ENCODE measurements at places on chromosomes 13 and 19.

DNA sequence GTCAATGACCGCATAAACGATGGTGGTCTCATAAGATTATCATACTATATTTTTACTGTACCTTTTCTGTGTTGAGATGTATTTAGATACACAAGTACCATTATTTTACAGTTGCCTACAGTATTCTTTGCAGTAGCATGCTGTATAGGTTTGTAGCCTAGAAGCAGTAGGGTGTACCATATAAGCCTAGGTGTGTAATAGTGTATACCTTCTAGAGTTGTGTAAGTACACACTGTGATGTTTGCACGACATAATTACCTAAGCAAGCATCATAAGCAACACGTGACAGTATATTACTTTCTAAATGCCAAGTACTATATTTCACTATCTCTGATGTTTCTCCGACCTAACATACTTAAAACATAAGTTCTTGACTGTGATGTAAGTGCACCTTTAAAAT is 2.7 kb downstream of the LPAR6 start:
- DNase-seq = no peak

- DNase-seq = no peak
These were observed 6.9 kb upstream of the OVOL3 start for GRCh38 chr19:36103842-36104552.

DNA sequence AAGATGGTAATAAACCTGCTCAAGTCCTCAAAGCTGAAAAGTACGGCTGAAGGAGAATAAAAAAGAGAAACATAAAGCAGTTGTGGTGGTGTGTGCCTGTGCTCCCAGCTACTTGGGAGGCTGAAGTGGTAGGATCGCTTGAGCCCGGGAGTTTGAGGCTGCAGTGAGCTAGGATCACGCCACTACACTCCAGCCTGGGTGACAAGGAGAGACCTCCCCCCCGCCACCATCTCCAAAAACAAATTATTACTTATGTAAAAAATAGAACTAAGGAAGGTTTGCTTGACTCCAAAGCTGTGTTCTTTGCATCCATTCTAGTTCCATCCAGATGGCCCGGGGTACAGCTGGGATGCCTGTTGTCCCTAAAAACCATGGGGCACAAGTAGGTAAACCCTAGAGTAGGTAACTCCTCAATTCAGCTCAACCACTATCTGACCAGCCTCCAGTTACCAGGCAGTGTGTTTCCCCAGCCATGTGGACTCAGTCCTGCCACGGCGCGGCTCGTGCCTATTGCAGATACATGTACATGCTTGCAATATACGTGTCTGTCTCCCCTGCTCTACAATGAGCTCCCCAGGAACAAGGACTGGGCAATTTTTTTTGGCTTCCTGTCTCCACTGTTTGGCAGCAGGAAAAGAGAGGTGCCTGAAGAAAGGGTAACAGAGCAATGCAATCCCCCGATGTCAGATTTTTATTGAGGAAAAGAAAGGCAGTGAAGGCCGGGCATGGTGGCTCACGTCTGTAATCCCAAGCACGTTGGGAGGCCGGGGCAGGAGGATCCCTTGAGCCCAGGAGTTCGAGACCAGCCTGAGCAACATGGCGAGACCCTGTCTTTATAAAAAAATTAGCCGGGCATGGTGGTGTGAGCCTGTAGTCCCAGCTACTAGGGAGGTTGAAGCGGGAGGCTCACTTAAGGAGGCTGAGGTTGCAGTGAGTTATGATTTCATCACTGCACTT is 101.3 kb downstream of the GNG7 start:
- DNase-seq = no peak

- DNase-seq = no peak
These were observed 27.4 kb upstream of the TIMM44 start for GRCh38 chr19:7970716-7971448.

- DNase-seq = no peak
These were observed 194.7 kb downstream of the B3GLCT start for GRCh38 chr13:31394506-31394905.

GRCh38 chr13:96252903-96253302 is 163.0 kb downstream of the HS6ST3 start:
- DNase-seq = no peak

DNA sequence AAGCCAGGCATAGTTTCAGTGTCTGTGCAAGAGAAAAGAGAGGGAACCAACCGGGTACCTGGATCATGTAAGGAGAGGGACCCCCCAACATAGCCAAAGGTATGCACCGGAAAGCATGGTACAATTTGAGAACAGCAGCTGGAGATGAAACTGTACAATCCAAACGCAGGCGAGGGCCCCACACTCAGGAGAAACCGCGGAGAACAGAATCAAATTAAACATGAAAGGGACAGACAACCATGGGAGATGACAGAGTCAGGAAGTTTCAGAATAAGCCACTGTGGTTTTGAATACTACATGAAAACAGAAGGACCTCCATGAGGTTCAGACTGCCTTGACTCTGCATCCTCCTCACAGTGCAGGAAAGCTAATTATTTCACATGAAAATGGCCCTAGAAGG is 62.9 kb upstream of the SPATA13 start:
- DNase-seq = no peak

DNA sequence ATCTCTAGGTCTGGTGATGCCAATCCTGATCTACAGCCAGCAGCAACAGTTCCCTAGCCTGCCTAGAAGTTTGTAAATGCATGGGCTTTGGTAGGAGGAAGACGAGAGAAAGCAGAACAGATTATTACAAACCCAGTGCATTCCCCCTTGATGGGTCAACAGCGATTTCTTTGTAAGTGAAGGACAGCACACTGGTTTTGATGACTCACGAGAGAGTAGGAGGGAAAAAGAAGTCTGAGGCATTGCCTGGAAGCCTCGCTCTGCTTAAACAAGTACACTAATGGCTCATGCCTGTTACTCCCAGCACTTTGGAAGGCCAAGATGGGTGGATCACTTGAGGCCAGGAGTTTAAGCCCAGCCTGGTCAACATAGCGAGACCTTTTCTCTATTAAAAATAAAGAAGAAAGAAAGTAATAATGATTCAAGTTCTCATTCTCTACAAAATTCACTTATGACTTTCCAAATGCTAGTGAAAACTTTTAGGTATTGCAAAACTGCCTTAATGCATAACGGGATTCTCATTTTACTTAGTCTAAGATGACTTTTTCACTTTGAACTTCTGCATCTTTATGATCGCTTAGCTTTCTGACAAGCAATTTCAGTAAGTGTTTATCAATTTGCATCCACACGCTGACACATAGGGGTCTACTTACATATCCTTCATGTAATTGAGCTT is 47.7 kb upstream of the USPL1 start:
- DNase-seq = no peak

GRCh38 chr19:51372649-51373504 is at the start of gene NKG7:
Gene NKG7, minus strand, starts transcription at chr19:51372654. Its CDS starts 119 bp downstream, at chr19:51372535.
- DNase-seq = no peak

DNA sequence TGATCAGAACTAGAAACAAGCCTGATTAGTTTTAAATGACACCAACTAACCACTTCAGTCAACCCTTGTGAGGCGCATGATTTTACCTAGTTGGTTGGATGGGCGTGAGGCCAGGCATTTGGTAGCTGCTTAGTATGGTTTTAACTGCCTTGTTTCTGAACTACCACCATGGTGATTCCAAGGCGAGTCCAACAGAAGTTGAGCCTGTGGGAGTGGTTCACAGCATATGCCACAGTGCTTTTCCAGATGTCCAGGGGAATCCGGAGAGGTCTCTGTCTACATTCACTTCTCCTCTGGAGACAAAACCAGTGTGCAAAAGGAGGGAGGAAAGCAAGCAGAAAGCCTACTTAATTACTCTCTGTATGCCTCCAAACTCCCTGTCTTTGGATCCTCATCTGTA is 524.1 kb downstream of the GPC6 start:
- no peak for DNase-seq

- DNase-seq = no peak
These were observed 29.0 kb downstream of the ARID3A start for GRCh38 chr19:954672-955494.

GRCh38 chr19:44623080-44623479 is 9.7 kb downstream of the IGSF23 start:
- DNase-seq = no peak

- DNase-seq = no peak
These were observed 1.9 kb downstream of the COX6B2 start for GRCh38 chr19:55352549-55353145.

- DNase-seq = no peak
These were observed 23.2 kb upstream of the EEF1AKMT1 start for GRCh38 chr13:20796791-20797508.

GRCh38 chr19:2045501-2046045 is 5.5 kb downstream of the MKNK2 start:
- DNase-seq = no peak

- DNase-seq = no peak
These were observed 52.2 kb downstream of the GATAD2A start for GRCh38 chr19:19457671-19458070.

GRCh38 chr13:37598597-37598996 is at the start of gene POSTN:
Gene POSTN, minus strand, starts transcription at chr13:37598768. Its CDS starts 42 bp downstream, at chr13:37598726.
- no peak for DNase-seq

DNA sequence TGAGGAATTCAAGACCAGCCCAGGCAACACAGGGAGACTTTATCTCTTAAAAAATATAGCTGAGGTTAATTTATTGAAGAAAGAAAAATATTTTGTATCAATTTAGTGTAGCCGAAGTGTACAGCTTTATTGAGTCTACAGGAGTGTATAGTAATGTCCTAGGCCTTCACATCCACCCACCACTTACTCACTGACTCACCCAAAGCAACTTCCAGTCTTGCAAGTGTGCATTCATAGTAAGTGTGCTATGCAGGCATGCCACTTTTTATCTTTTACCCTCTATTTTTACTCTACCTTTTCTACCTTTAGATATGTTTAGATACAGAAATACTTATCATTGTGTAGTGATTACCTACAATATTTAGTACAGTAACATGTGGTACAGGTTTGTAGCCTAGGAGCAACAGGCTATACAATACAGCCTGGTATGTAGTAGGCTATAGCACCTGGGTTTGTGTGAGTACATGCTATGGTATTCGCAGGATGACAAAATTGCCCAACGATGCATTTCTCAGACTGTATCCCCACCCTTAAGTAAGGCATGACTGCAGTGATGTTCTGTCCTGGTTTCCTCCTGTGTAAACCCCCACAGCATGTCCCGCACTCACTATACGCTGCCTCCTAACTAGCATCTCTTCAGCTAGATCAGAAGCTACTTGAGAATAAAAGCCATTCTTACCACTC is 15.3 kb upstream of the ATP12A start:
- DNase-seq = no peak
